Globus pallidus (tissue), 1 donor: ENCODE measurements at places on chromosomes 7 and 10.

DNA sequence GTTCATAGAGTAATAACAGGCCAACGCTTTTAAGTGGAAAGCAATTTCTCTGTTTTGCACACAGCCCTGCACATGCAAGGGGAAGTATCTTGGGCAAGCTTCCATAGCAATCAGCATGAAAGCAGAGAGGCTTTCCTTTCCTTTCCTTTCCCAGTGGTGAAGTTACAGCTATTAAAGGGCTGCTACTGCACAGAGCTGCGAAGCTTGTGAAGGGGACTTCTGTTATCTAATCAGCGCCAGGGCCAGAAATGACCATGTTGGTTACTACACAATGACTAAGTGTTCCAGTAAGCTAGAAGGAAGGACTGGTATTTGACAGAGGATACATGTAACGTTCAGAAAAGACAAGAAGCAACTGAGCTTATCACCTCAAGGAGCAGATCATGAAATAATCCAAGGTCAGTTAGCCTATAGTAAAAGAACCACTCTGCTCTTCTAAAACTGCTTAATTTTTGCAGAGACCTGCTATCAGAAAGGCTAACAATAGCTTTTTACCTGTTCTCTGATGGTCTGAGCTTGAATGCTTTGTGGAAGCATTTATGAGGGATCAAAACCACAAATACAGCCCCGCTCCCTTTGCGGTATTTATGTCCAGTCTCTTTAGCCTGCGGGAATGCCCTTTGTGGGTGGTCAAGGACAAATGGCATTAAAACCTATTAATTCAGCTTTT, 45.9 kb downstream of the SGMS1 start:
- peak; percentile 83 for DNase-seq

GRCh38 chr10:13481690-13482089, 47.1 kb downstream of the BEND7 start:
- no peak for DNase-seq

DNA sequence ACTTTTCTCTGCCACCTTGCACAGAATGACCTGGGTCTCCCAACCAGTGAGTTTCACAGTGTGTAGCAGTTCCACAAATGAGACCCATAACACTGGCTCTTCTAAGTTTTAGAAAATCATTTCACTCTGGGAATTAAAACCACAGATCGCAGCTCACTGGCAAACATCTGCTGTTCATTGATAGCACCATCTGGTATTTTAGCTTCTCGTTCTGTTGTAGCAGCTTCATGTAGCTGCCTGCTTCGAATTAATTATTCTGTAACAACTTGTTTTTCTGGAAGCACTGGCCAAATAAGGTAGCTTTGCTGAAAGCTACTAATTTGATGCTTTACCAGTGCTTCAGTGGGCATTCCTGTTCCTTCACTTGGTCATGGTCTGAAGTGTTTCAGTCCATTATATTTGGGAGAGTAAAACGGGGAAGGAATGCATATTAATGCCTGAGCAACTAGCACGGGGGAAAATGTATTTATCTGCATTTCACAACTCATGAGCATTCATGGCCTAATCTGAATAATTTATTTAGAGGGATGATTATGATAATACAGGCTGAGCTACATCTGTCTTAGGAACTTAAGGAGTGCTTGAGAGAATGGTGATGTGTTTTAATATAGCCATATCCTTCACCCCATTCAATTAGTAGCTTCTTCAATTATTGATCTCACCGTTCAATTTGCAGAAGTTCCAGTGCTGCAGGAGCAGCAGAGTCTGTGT, 447.4 kb downstream of the XPNPEP1 start:
- no peak for DNase-seq

GRCh38 chr10:121732172-121732571, 133.9 kb upstream of the FGFR2 start:
- no peak for DNase-seq

GRCh38 chr10:49359349-49360270, 36.3 kb downstream of the DRGX start:
- no peak for DNase-seq

DNA sequence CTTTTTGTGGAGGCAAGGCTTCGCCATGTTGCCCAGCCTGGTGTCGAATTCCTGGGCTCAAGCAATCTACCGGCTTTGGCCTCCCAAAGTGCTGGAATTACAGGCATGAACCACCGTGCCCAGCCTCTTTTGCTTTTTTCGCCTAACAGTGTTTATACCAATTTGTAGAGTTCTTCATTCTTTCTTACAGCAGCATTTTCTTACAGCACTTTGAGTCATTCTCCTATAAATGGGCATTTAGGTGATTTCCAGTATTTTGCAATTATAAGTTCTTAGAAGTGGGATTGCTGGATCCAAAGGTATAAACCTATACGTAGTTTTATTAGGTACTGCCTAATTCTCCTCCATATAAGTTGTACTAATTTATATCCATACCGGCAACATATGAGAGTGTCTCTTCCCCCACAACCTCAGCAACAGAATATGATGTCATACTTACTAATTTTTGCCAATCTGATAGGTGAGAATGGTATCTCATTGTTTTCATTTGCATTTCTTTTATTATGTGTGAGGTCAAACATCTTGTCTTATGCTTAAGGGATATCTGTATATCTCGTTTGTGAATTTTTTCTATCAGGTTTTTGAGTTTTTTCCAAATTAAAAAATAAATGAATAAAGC, 39.1 kb downstream of the SUFU start:
- no peak for DNase-seq

GRCh38 chr10:102834143-102834542, 3.1 kb downstream of the CYP17A1 start:
- DNase-seq: no peak
